GOT3 (cell line): ENCODE measurements at places on chromosomes 1 and 21.

GRCh38 chr1:153799566-153800465 is 24.6 kb downstream of the SLC27A3 start:
- no peak for DNase-seq

- no peak for DNase-seq
Observed at GRCh38 chr1:234953655-234954405, 174.8 kb downstream of the TOMM20 start.

- DNase-seq, result no peak
Observed at GRCh38 chr1:227938911-227939790, 8.6 kb downstream of the WNT9A start.

DNA sequence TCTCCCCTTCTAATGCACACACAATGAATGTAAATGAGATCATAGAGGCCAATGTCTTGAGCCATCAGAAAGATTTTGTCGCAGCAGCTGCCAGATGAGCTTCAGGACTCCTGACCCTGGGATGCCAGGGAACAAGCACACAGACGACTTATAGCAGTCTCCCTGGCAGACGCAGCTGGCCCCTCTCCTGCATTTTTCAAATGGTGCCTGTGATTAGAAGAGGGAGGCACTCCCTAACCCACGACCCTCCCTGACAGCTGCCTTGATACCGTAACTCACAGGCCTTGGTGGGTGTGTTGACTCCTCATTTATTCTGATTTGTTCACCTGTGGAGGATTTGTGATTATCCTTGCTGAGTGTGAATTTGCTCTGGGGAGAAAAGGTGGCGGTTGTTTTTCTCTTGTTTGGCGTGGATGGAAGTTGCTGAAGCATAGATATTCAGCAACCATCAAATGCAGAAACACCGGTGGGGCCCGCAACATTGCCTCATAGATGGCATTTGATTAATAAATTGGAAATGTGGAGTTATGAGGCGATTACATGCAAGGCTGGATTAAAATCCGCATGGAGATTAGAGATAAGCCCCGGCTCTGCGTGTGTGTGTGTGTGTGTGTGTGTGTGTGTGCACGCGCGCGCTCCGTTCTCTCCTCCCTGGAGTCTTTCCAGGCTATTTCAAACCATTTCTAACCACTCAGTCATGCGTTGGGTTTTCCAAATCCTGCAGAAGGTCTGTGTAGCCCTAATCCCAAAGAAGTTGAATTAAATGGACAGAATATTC is 2.1 kb upstream of the RD3 start:
- no peak for DNase-seq

- DNase-seq, result no peak
Observed at GRCh38 chr1:50264590-50264989, 155.9 kb downstream of the ELAVL4 start.

DNA sequence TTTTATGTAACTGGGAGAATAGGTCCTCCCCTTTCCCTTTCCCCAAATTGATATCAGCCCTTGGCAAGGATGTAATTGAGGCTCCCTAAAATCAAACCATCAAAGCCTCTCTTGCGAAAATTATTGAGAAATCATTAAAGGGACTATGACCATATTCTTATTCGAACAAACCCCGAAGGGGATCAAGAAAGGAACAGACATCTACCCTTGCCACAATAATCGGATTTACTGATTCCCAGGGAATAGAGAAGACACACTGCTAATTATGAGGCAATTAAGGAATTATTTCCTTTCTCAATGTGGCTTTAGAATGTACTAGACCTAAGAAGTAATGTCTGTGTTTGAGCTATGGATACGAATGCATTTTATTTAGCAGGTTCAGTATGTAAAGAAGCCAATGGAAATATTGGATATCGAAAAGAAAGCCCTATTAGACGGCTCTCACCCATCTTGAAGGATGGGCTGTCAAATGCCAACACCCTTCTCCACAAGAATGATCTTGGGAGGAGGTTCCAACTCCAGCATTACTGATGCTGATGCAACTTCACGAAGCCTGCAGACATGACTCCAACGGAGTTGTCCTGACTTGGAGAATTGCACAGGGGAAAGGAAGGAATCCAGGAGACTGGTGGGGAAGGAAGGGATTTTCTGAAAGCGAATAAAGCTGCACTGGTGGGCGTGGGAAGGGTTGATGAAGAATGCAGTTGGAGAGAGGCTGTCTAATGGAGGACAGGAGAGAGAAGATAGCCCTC is 11.6 kb upstream of the PTPRF start:
- DNase-seq, result no peak

- no peak for DNase-seq
Observed at GRCh38 chr1:229007701-229008100, 263.2 kb upstream of the RAB4A start.

- no peak for DNase-seq
Observed at GRCh38 chr1:111148376-111148881, 8.4 kb downstream of the CEPT1 start.

- no peak for DNase-seq
Observed at GRCh38 chr1:60878323-60878722, 204.0 kb upstream of the NFIA start.
